CD4-positive, alpha-beta T cell treated with Interleukin-6 at 100 ng/mL for 8 hours (primary cell): ENCODE measurements at places on chromosomes 7 and 10.

GRCh38 chr7:112533591-112533990 is 52.8 kb downstream of the LSMEM1 start:
- no peak for DNase-seq

- DNase-seq: no peak
Observed at GRCh38 chr7:103142494-103142893, 6.4 kb downstream of the NAPEPLD start.

GRCh38 chr7:19677180-19677579 is 31.7 kb downstream of the POLR1F start:
- DNase-seq: no peak

DNA sequence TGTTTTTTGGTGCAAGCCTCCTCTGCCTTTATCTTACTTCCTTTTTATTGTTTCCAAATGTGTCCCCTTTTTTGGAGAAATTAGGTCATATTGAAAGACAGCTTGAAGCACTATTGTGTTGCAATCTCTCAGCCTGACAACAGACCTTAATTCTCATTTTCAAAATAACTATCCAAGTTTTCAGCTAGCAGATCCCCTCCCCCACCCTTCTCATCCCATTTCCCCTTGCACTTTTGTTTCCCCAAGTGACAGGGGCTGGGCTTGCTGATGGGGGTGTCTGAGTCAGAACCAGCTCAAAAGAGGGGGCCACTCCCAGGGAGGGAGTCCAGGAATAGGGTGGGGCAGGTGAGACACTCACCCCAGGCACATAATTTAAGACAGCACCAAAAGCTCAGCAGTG is 75.3 kb downstream of the MKI67 start:
- DNase-seq: no peak

DNA sequence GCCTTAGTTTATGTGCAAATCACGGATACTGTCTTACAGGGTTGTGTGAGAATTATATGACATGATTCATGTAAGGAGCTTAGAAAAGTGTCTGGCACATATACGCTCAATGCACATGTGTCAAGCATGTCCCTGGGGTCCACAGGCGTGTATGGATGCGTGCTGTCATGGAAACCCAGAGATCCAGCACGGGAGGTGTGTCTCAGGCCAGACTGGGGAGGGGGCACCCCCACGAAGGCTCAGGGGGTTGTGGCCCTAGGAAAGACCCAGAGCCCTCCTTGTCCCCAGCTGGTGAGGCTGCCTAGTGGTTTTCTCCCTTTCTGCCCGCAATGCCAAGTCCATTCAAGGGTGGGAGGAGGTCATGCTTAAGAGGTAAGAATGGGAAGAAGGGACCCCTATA is 9.1 kb downstream of the BTBD16 start:
- no peak for DNase-seq

- DNase-seq: no peak
Observed at GRCh38 chr7:149367418-149368180, 93.3 kb downstream of the ZNF777 start.

GRCh38 chr10:50392966-50393718 is 141.8 kb upstream of the ASAH2 start:
- DNase-seq: no peak

DNA sequence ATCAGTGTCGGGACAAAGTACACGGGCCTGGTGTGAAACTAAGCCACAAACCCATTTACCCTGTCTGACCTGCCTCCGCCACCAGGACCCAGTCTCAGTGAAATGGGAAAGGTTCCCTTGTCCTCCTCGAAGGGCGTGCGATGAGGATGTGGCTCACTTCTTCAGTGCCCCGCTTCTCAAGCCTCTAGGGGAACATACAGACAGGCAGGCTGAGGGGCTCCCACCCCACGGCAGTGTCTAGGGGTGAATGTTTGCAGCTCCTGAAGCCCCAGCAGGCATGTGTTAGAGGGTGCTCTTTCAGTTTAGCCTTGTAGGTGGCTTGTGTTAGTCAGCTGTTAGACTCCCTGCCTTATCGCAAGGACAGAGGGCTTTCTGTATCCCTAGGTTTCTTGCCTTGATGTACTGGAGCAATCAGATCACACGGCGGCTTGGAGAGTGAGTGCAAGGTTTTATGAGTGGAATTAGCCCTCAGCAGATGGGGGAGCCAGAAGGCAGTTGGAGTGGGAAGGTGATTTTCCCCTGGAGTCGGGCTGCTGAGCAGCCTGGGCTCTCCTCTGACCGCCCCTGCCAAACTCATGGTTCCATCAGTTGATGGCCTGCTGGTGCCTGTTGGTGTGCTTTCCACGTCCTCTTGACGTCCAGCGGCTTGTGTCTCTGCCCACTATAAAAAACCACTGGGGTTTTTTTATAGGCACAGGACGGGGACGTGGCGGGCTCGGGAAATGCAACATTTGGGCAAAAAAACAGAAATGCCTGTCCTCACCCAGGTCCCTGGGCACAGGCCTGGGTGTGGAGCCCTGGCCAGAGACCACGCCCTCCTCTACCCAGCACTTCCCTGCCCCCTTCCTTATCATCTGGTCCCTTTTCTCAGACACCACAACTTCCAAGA is 759 bp downstream of the NUDT1 start:
- DNase-seq: no peak

- no peak for DNase-seq
Observed at GRCh38 chr10:7813481-7813880, 4.8 kb upstream of the TAF3 start.

GRCh38 chr10:127450644-127451043 is 98.5 kb upstream of the NPS start:
- DNase-seq: no peak

- no peak for DNase-seq
Observed at GRCh38 chr7:95199779-95200558, 124.4 kb downstream of the PON1 start.

- no peak for DNase-seq
Observed at GRCh38 chr10:103853428-103854264, 1.7 kb downstream of the SH3PXD2A start.

- DNase-seq: no peak
Observed at GRCh38 chr7:159177284-159177953, 32.8 kb upstream of the VIPR2 start.

DNA sequence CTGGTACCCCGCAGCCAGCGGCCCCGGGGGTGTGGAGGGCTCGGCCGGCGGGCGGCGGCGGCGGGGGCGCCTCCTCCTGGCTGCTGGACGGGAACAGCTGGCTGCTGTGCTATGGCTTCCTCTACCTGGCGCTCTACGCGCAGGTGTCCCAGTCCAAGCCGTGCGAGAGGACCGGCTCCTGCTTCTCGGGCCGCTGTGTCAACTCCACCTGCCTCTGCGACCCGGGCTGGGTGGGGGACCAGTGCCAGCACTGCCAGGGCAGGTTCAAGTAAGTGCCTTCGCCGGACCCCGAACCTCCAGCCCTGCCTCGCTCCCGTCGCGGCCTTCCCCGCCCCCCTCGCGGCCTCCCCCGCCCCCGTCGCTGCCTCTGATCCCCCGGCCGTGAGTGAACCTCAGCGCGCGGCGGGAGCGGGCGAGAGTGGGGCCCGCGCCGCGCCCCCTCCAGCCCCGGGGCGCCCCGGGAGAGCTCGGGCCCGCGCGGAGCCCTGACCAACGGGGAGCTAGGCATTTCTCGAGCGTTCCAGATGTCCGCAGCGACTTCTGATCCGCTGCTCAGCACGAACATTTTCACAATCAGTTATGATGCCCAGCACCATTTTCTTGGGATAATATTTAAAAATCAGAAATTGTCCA is 727 bp downstream of the ATRNL1 start:
- no peak for DNase-seq
